ENCODE measurements at places on chromosomes 6 and 20.

DNA sequence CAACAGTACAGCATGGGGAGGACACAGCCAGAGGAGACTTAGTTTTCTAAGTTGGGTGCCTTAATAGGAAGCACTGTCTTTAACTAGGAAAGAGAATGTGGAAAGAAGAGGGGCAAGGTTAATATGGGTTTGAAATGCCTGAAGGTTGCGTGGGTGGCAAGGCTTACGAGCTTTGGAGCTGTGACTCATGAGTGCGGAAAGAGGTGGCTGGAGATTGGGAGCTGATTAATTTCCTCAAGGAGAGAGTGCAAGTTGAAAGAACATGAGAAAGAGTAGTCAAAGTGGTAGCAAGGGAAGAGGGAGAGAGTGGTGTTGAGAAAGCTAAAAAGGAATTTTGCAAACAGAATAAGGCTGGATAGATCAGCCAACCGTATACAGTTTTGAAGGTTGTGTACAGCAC lies 315.1 kb upstream of the PRND start:
- DNase-seq = no peak

- DNase-seq = no peak
Observed at GRCh38 chr6:26092443-26092842, 5.2 kb downstream of the HFE start.

DNA sequence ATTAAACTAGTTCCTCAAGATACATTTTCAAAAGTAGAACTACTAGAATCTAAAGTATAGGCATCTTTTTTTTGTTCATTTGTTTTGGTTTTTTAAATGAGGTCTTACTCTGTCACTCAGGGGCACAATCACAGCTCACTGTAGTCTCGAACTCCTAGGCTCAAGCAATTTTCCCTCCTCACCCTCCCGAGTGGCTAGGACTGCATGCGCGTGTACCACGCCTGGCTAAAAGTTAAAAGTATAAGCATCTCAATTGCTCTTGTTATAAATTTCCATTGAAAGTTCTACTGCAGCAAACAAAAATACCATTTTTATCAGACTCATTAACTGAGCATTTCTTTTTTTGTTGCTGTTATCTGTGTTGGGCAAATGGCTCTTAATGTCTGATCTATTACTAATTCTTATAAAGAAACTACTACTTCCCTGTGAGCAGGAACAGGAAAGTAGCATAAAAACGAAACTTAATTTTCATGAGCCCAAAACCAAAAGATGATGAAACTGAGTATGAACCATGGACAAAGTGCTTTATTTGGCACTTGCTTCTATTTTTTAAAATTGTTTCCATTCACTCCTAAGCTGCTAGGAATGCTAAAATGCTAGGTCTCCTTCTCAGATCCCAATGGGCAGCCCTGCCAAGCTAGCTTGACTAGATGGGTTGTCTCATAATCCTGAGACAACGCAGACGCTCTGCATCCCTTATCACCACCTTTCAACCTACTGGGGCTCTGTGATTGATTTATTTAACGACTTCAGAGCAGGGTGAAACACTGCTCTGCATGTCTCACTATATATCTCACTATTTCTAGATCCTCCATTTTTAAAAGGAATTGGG lies 36.9 kb downstream of the TRPC4AP start:
- no peak for DNase-seq

- no peak for DNase-seq
Observed at GRCh38 chr20:3797226-3797545, 1.1 kb downstream of the CDC25B start.

GRCh38 chr6:41781366-41781730 lies 766 bp downstream of the PRICKLE4 start:
- DNase-seq = no peak

DNA sequence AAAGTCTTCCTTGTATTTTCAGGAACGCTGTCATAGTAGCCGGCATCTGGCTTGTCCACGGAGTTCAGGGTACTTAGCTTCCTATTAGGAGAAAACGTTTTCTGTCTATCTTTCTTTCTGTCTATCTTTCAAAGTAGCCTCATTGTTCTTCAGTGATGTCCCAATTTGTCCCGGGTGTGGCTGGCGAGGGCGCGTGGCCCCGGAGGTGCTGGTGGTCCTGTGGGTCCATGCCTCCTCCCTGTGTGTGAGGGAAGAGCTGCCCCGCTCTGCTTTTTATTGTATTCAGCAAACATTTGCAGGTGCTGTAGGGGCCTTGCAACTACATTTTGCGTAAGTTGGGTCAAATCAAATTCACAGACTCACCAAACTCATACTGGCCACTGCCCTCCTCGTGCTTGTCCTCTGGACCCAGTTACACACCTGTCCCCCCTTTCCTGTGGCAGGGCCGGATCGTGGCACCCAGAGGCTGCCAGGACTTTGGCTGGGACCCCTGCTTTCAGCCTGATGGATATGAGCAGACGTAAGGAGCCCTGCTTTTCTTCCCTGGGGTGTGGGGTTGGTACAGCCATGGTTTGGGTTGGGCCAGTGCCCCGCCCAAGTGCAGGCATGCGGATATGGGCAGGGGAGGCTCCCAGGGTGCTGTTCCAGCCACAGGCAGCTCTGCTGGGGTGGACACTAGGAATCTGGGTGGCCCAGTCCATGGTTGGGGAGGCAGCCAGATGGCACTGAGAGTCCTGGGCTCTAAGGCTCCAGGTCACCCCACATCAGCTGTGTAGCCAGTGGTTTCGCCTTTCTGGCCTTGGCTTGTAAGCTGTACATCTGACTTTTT lies 12.3 kb downstream of the ITPA start:
- no peak for DNase-seq

All from CD8-positive, alpha-beta T cell (primary cell).